NCI-H524 (cell line): ENCODE measurements at places on chromosomes 7 and 10.

DNA sequence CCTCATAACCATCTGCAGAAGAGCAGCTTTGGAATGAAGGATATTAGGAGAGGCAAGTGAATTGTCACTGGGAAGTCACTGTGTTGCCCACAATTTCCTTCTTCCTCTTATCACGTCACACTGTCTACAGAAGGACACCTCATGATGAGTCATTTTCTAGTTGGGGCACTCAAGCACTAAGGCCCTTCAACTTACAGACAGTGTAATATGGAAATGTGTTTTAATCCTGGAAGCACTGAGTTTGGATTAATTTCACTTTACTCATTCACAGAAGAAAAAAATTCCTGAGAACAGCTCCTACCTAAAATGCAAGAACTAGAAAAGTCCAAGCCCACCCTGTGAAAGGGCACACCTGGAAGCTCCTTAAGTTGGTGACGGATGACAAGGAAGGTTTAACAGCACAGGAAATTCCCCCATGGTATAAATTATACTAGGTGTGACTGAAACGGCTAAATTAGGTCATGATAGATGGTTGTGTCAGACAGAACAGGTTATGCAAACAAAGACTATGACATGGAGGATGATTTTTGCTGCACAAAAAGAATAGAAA, 56.6 kb downstream of the PARD3 start:
- no peak for DNase-seq

GRCh38 chr10:88730864-88731263, 24.8 kb downstream of the LIPK start:
- DNase-seq, result no peak

- DNase-seq, result no peak
Measured at GRCh38 chr10:33195608-33196376, 138.7 kb downstream of the NRP1 start.

GRCh38 chr10:132326925-132327324, 5.1 kb upstream of the LRRC27 start:
- no peak for DNase-seq

GRCh38 chr10:50310560-50311174, 59.4 kb upstream of the ASAH2 start:
- peak; percentile 17 for DNase-seq

DNA sequence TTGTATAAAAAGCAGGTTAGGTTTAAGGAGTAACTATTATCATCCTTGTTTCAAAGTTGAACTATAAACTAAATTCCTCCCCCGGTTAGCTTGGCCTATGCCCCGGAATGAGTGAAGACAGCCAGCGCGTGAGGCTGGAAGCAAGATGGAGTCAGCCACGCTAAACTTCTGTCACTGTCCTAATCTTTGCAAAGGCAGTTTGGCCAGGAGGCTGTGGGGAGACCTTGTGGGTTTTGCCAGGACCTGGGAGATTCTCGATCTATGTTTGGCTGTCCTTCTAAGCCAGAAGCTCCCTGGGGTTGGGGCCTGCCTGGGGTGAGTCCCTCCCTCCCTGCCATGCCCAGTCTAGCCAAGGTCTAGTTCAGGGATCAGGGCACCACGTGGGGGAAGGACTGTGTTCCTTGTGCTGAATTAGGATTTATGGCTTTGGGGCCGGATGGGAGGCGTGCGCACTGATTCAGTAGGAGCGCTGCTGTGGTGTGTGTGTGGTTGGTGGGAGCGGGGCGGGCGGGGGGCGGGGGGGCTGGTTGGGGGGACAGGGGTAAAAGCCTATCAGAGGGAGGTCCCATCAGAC, 871 bp upstream of the GTF2IRD1 start:
- peak; percentile 56 for DNase-seq

GRCh38 chr10:109929501-109930219, 6.3 kb upstream of the XPNPEP1 start:
- DNase-seq, result no peak

DNA sequence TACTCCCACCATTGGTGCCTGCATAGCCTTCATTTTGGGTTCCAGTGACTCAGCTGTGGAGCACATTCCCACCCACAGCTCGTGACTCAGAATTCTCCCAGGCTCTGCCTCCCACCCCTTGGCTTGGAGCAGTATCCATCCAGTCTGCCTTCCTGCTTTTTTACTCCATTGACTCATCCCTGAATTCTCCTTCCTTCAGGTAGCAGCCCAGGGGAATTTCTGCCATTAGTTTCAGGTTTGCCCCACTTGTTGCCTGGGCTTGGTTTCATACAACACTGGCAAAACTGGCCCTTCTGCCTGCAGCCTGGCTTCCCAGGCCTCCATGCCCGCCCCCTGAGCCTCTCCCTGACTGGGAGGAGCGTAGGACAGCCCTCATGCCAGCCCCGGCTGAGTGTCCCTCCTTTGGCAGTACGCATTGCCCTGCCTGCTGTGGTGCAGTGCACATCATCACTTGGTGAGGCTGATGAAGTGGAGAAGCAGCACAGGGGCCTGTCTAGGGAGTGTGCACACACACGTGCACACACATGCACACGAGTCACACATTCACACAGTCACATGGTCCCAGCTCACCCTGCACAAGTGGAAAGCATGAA, 55.0 kb downstream of the SNX10 start:
- no peak for DNase-seq

- no peak for DNase-seq
Measured at GRCh38 chr7:27179030-27179429, 4.9 kb upstream of the HOXA10 start.

- no peak for DNase-seq
Measured at GRCh38 chr10:92470026-92470425, 103.9 kb downstream of the IDE start.

GRCh38 chr7:150876817-150877526, 24.7 kb downstream of the AOC1 start:
- peak; percentile 80 for DNase-seq

- peak; percentile 47 for DNase-seq
Measured at GRCh38 chr7:137953665-137954470, 48.0 kb downstream of the CREB3L2 start.

DNA sequence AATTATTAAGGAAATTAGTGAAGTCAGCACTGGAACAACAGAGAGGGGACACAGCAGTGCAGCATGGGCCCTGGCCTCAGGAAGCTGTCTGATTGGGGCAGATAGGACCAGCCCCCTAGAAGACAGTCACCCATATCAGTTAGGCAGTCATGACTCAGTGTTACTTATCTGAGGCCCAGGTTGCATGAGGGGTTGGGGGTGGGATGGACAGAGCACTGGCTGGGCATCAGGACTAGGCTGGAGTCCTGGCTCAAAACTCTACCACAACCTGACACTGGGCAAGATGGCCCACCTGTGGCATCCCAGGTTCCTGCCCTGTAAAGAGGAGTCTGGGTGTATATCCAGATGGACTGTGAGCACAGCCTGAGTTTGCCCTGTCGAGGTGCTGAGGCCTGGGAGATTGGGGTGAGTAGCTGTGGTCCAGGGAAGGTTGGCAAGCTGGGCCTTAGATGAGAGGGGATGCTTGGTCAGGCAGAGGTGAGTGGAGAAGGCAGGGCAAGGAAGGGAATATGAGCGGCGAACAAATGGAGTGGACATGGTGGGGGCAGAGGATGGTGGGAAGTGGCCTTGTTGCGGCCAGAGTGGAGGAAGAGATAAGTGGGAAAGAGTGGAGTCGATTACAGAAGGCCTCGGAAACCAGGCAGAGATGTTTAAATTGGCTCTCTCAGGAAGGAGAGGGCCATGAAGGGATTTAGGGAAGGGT, 37.5 kb downstream of the HK1 start:
- DNase-seq, result no peak

GRCh38 chr10:11440250-11441150, 170.9 kb downstream of the USP6NL start:
- no peak for DNase-seq

DNA sequence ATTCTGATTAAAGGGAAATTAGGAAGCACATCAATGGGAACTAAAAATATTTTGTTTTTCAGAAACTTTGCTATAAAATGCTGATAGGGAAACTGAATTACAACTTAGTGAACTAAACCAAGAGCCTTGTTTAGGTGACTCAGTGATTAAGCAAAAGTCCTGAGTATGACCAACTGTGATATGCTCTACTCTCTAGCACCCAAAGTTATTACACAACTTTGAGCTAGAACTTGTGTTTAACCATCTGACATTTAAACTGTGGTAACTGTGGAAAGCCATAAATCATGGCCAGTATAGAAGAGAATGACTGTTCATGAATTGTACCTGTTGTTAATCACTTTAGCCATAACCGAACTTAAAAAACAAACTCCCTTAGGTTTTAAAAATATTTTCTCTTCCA, 127.4 kb downstream of the ZNF365 start:
- DNase-seq, result no peak

- DNase-seq, result no peak
Measured at GRCh38 chr10:79285315-79286197, 61.7 kb upstream of the PPIF start.

- DNase-seq, result no peak
Measured at GRCh38 chr7:76173566-76174205, 28.0 kb upstream of the SRRM3 start.
